CD4-positive, alpha-beta T cell treated with Interleukin-17A for 4 hours (primary cell): ENCODE measurements at places on chromosomes 4 and X.
A peak's percentile ranks its signal among the peaks of the same experiment; 100 is the strongest.

- no peak for DNase-seq
These were observed 188.4 kb upstream of the TBC1D9 start for GRCh38 chr4:140944572-140944971.

DNA sequence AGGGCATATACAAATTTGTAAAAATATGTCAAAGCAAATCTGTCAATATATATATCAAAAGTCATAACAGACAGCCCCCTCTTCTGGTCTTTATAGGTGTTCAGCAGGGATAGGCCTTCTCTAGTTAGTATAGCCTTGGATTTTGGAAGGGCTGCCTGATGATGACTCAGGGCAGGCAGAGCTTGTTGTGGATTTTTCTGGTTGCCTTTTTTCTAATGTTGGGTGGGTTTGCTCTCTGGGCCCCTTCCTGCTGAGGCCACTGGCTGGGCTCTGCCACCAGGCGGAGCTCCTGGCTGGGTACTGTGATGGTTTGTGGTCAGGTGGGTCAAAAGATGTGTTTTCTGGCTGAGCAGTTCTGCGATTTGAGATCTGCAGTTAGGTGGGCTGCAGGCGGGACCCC, 294.2 kb downstream of the GRIA2 start:
- DNase-seq = no peak

- DNase-seq = no peak
These were observed 82.8 kb upstream of the AMELX start for GRCh38 chrX:11210415-11210801.

- DNase-seq = no peak
These were observed 722 bp upstream of the NBDY start for GRCh38 chrX:56728321-56728720.

- no peak for DNase-seq
These were observed 44.2 kb downstream of the JADE1 start for GRCh38 chr4:128853741-128854140.

DNA sequence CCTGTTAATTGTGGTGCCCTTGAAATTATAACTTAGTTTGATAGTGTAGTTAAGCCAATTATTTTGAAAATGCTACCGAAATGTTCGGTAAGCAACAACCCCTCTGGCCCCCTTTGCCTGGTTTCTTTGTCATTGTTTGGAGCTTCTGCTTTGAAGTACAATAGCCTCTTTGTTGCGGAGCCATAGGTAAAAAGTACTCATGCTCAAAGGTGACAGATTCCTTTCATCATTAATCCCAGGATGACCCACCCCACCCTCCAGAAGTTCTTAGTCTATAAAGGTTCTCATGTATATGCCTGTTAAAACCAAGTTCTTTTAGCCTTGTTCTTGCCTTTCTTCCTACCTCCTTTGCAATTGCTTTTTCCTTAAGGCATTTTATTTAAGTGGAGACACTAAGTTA, 42.4 kb upstream of the SMARCAD1 start:
- DNase-seq = no peak

GRCh38 chrX:104428231-104428630, 137.8 kb upstream of the IL1RAPL2 start:
- no peak for DNase-seq

DNA sequence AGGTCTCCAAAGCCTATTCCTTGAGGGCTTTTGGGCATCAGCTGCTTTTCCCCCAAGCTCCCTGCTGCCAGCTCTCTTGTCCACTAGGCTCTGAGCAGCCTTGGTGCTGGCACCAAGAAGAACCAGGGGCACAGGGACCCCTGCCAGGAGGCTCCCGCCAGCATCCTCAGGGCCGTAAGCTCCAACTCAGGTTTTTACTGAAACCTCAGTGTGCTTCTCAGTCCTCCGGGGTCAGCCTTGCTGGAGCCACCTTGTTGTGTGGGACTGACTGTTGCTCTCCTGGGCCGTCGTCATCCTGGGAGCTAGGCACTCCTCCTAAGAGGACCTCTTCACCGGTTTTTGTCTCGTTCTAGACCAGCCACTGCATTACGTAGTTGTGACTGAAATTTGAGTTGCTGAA, 38.9 kb downstream of the NOP14 start:
- no peak for DNase-seq

- no peak for DNase-seq
These were observed 35.7 kb upstream of the FMR1 start for GRCh38 chrX:147875866-147876596.

DNA sequence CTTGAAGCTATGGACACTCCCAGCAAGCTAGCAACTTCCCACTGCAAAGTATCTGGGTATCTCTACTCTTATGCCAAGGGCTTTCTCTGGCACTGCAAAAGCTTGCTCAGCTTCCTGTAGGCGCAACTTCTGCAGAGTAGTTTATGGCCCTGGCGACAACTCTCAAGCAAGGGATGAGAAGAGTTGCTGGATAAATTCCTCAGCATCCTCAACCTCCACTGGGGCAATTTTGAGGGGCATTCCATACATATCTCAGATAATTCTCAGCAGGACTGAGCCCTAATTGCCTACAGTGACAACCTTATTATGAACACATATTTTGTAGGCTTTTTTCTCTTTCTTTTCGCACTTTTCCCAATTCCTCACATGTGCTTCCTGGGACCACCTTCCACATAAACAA, 31.2 kb upstream of the TAB3 start:
- no peak for DNase-seq

DNA sequence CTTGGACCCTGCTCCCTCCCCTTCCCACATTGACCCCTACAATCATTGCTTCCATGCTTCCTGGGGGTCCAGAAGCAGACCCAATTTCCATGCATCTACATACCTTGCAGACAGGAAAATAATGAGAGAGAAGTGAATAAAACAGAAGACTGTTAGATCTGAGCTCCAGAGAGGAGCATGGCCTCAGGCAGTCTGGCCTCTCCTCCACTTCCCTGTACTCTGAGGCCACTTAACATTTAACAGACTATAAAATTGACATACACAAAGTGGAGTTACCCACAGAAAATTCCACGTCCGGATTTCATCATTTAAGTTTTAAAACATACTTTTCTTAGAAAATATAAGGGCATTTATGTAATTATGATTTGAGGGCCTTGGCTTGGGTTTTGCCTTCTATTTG, 2.1 kb upstream of the PRSS12 start:
- no peak for DNase-seq

DNA sequence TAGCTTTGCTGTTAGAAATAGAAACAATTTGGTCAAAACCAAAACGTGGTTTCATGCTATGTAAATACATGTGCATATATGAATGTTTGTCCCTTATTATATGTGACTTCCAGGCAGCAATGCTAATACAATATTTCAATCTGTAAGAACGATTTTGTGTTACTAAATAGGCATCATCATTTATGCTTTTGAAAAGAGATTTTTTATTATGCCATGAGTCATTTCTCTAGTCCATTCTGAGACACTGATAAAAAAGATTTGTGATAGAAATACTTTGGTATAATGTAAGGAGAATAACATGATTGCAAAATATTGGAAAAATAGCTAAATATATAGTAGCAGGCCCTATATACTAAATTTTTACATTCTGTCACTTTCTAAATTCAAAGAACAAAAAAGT, 28.9 kb downstream of the SYNPO2 start:
- DNase-seq = no peak

- DNase-seq = no peak
These were observed 75.0 kb downstream of the FAT4 start for GRCh38 chr4:125389713-125390112.

- DNase-seq = peak; percentile 79
These were observed 325.5 kb downstream of the BCOR start for GRCh38 chrX:39772057-39772832.

DNA sequence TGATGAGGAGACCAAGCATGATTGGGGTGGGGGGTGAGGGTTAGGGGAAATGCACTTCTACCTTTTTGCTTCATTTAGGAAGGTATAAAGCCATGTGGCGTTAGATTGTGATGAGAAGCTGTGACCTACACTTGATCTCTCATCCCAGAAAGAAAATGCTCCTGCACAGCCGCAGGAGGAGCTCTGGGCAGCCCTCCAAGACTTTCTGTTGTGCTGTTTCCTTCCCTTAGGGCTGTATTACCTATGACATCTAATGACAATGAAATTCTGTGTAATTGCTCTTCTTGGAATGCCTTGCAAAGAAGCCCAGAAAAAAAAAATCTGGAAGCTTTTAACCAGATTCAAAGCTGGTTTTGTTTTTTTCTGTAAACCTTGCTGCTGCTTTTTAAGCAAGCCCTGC, 13.4 kb downstream of the PRPS2 start:
- no peak for DNase-seq

GRCh38 chr4:13821522-13821921, 194.0 kb upstream of the BOD1L1 start:
- no peak for DNase-seq

DNA sequence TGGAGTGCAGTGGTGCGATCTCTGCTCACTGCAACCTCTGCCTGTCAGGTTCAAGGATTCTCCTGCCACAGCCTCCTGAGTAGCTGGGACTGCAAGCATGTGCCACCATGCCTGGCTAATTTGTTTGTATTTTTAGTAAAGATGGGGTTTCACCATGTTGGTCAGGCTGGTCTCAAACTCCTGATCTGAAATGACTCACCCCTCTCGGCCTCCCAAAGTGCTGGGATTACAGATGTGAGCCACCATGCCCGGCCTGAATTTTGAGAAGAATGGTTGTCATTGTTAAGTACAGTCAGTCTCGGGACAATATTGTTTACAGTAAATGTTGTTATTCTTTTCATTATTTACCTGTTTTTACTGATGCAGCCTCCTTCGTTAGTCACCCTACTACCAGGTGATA, 1226.2 kb upstream of the TENM3 start:
- no peak for DNase-seq

GRCh38 chr4:121593760-121594159, 103.0 kb downstream of the ANXA5 start:
- no peak for DNase-seq

GRCh38 chr4:57109847-57110639, at the start of gene IGFBP7:
TSS of gene IGFBP7 (minus strand) at chr4:57110385. CDS start at chr4:57110351, 34 bp downstream.
- no peak for DNase-seq

GRCh38 chr4:18954538-18954937, 933.0 kb upstream of the LCORL start:
- no peak for DNase-seq

- DNase-seq = no peak
These were observed 317.6 kb downstream of the BCOR start for GRCh38 chrX:39779952-39780783.

DNA sequence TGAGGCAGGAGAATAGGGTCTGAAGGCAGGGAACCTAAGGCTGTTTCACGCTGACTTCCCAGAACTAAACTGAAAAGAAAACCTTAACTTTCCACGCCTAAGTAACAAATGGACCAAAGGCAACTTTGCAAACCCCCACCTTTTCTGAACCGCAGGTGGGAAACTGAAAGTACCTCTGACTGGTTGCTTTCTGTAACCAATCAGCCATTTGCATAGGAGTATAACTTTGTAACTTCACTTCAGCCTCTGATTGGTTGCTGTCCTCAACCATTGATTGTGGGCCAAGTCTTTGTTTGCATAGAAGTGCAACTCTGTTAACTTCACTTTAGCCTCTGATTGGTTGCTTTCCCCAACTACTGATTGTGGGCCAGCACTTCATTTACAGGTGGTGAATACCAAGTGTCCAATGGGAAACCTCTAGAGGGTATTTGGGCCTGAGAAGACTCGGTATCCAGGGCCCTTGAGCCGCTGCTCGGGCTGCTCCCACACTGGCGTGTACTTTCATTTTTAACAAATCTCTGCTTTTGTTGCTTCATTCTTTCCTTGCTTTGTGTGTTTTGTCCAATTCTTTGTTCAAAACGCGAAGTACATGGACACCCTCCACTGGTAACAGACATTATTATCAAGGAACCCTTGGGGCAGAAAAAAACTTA, 121.6 kb upstream of the CBR4 start:
- no peak for DNase-seq

GRCh38 chr4:92099861-92100260, 203.9 kb upstream of the GRID2 start:
- no peak for DNase-seq

DNA sequence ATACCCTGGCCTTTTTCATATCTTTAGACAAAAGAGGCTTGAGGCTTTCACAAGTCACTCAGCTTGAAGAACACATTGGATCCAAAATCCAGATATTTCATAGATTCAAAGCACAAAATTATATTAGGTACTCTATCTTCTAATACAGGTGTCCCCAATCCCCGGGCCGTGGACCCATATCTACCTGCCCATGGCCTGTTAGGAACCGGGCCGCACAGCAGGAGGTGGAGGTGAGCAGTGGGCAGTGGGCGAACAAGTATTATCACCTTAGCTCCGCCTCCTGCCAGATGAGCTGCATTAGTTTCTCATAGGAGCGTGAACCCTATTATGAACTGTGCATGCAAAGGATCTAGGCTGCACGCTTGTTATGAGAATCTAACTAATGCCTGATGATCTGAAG, 18.7 kb downstream of the YIPF7 start:
- no peak for DNase-seq

DNA sequence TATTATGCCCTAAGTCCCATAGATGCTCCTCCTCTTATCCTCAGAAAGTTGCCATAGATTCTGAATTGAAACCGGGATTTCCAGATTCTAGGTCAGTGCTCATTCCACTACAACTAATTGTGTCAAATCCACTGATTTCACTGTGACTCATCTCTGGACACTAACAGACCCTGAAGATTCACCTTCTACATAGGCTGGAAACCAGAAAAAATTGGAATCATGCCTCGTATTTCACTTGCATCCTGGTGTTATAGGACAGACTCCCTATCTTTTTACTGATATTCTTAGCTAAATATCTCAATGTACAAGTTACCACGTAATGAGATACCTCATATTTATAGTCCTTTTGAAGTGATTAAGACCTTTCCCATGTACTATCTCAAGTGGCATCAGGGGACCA, 36.7 kb downstream of the CLNK start:
- no peak for DNase-seq

- DNase-seq = no peak
These were observed 233.4 kb upstream of the HAND2 start for GRCh38 chr4:173763389-173763788.

- no peak for DNase-seq
These were observed 1583.1 kb upstream of the PCDH10 start for GRCh38 chr4:131566026-131566425.

- DNase-seq = no peak
These were observed 14.8 kb downstream of the BLOC1S4 start for GRCh38 chr4:6730603-6731317.

DNA sequence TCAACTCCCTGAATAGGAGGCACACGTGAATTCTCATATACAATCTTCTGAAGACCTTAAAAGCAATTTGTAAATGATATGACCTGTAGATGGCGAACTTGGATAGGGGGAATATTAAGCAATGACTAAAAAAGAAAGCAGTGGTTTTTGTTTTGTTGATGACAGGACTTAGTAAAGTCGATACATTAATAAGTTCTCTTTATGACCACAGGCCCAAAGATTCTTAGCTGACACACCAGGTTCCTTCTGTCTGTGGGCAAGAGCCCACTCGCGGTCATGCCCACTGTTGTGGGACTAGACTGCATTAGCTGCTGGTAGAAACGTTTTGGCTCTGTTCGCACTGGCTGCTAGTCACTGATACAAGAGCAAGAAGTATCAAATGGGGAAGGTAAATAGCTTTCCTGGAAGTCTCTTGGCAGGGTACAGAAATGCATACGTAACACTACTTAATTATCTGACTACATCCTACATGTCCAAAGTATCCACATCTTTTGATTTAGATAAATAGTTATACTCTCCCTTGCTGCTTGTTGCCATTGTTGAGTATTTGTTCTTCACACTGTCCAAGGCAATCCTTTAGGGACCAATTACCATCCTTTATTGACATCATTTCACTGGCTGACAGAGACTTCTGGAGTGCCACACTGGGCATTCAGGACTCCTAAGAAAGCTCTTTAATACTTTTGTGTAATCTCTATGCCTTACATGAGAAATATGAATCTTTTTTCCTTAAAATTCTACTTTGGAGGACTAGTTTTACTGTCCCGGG, 31.0 kb downstream of the ALPK1 start:
- no peak for DNase-seq
